Mammary epithelial cell (primary cell): ENCODE measurements at places on chromosomes 6 and 20. TPM values are rescaled to one million over a fixed set of nuclear protein-coding genes. Genes with fewer than 3 reads are reported as not detected.

Gene RBM12
- total RNA-seq: 71.2 TPM

Gene TRIM40
- not detected in 2 replicates for total RNA-seq

Gene OXT
- total RNA-seq: not detected in 2 replicates

Gene CST4
- total RNA-seq: not detected in 2 replicates

Gene CFAP61
- total RNA-seq: not detected in 2 replicates

Gene ID4
- total RNA-seq: not detected in 2 replicates

GRCh38 chr20:2399390-2399789, 18.7 kb downstream of the TGM6 start:
- no peak for DNase-seq

- no peak for DNase-seq
Observed at GRCh38 chr20:1274485-1275311, 8.6 kb downstream of the SNPH start.

- DNase-seq: no peak
Observed at GRCh38 chr6:41763470-41763869, 16.2 kb downstream of the FRS3 start.

DNA sequence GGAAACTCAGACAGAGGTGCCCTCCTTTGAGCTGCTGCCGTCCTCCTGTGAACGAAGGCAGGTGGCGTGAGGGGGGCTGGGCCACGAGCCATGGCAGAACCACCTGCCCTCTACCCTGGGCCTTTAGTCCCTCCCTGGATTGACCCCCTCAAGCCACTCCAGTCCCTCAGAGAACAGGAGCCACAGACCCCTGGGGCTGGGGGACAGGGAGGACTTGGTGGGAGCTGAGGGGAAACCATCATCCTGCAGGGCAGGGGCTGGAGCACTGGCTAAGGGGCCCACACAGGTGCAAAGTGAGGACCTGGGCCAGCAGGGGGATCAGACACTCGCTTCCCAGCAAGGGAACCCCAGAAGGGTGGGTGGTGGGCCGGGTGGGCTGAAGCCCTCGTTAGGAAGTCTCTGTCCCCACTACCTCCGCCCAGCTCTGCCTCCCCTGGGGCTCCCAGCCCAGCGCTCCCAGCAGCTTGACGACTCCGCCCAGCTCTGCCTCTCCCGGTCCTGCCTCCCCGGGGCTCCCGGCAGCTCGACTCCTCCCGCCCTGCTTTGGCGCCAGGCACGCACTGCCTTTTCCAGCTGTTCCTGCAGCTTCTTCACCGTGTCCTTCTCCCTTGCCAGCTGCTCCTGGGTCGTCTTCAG, 44.4 kb downstream of the DSTN start:
- no peak for DNase-seq

DNA sequence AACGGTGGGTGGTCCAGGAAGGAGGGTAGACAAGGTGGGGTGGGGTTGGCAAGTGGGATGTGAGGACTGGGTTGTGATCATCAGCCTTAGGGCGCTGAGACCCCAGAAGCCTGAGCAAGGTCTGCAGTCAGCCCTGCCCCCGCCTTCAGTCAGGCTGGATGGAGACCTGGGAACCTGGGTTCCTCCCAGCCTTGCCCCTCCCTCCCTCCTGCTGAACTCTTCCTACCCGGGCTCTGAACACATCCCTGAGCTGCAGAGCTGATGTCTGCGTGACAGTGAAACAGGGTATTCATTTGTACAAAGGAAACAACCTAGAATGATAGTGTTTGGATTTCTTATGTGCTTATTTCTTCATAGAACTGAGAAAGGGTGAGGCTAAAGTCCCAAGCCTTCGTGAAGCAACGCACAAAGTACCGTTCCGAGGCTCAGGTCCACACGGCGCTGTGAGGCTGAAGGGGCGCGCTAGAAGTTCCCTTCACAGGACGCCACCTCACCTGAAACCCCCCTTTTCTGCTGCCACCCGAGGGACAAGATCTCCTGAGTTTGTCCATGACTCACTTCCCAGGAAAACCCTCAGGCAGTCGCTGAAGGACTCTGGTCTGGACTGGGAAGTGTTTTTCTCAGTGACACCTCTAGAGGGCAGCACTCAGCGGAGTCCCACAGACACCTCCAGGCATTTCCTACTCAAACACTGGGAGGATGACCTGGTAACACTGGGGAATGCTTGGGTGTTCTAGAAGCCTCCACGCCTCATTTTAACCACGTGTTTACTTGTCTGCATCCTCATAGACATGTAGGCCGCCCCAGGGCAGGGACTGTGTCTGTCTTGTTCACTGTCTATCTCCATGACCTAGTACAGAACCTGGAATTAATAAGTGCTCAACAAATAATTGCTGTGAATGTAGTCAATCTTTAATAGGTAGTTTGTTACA, 1.2 kb downstream of the GSTA5 start:
- peak; percentile 58 for DNase-seq

DNA sequence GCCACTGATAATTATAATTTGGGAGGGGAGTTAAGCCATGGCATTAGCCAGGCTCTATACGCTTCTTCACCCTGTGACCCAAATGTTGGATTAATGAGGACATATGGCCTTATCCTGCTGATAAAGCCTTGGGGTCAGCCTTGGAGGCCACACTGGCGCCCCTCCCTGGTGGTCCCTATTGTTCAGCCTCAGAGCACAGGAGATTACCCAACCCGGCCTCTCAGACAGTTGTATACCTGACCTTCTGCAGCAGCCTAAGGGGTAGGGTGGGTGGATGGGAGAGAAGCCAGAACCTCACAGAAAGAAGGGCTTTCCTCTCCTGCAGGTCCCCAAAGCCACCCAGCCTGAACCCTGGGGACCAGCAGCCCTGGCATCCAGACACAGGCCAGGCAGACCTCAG, 76.8 kb downstream of the LINC00237 start:
- no peak for DNase-seq

GRCh38 chr6:41470029-41470330, 76.2 kb upstream of the FOXP4 start:
- DNase-seq: no peak

GRCh38 chr6:148846778-148847761, 100.2 kb downstream of the UST start:
- no peak for DNase-seq
